ENCODE measurements at places on chromosomes 5 and 9.

DNA sequence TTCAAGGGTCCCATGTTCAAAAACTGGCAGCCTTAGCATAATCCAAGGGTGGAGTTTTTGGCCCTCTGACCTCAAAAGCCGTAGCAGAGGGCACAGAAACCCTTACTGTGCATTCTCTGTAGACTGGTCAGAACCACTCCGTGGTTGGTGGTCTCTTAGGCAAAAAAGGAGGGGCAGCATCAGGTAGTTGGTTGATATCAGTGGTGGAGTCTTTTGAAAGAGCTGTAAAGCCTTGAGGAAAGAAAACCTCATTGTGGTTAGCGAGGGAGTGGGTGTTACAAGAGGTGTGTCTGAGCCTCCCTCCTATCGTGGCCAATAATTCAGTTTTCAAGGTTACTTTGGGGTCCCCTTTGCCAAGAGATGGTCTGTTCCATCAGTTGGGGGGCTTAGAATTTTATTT lies 40.9 kb downstream of the ARHGEF28 start:
- DNase-seq = no peak

DNA sequence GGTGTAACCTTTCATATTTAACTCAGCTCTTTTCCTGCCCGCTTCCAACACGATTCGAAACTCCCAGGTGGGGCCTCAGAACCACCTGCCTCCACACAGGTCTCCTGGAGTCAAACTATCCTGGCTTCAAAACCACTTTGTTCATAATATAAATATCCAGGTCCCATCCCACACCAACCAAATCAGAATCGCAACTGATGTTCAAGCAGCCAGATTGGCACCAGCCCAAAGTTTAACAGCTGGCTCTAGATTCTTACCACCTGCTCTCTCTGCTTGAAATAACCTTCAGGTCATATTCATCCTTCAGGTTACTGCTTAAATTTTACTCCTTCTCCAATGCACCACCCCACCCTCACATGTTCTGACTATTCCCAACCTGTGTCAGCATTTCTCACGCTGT lies 231.4 kb upstream of the TRPM3 start:
- DNase-seq = no peak

- no peak for DNase-seq
These were observed 455.1 kb upstream of the ZNF608 start for GRCh38 chr5:125201446-125202052.

GRCh38 chr5:102916109-102916508 lies 161.0 kb downstream of the PAM start:
- DNase-seq = no peak

GRCh38 chr9:94812343-94812742 lies 85.8 kb downstream of the AOPEP start:
- no peak for DNase-seq

DNA sequence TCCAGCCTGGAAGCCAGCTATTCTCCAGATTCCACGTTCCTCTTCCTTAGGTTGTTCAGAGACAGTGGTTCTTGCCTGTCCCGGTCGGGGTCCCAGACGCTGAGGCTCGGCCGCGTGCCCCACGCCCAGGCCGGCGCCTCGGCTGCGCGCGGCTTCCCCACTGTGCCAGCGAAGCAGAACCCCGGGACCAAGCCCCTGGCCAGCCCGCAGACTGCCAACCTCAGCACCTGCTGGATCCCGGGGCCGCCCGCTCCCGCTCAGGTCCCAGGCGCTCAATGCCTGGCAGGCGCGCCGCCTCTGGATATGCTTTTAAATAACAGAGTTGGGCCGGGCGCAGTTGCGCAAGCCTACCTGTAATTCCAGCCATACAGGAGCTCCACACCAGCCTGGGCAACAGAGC lies 195.5 kb downstream of the MAN2A1 start:
- DNase-seq = no peak
